ENCODE measurements at places on chromosomes 11 and 22. TPM values are rescaled to one million over a fixed set of nuclear protein-coding genes. Genes with fewer than 3 reads are reported as not detected.

CARNS1 gene
- 0.68 TPM for total RNA-seq

SCGB2A2 gene
- total RNA-seq: not detected

HORMAD2 gene
- total RNA-seq: 0.53 TPM

CD6 gene
- total RNA-seq: 308 TPM

PRG3 gene
- total RNA-seq: not detected

OR10D3 gene
- total RNA-seq: not detected

SEPTIN5 gene
- 0.71 TPM for total RNA-seq

GRCh38 chr11:110242746-110243145 is 53.7 kb downstream of the RDX start:
- peaks cover 51% of the 10 kb centered on the region for H3K36me3 ChIP-seq
- H3K27me3 ChIP-seq: no peaks in the 10 kb centered on the region
- no peak for DNase-seq
- peaks cover 4% of the 10 kb centered on the region for H3K4me1 ChIP-seq
- no peak overlapping the region for H3K27ac ChIP-seq
- H3K4me3 ChIP-seq: no peak overlapping the region

DNA sequence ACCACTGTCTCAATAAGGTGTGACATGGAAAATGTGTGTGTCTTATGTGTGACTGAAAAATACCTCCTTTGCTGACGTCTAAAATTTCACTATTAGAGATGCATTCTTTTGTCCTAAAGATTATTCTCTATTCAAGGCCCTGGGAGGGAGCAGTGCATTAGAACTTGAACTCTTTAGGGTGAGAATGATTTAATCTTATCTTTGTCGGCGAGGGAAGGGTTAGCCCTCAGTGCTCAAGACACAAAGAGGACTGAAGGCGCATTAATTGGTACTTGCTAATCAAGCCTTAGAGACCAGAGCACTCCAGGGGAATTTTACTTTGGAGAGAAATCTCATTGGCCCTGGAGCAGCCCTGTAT is 29.8 kb upstream of the PLET1 start:
- H3K4me3 ChIP-seq: peak overlapping the region; percentile 54
- H3K27me3 ChIP-seq: peaks cover 19% of the 10 kb centered on the region
- H3K36me3 ChIP-seq: peaks cover 4% of the 10 kb centered on the region
- DNase-seq: no peak
- no peak overlapping the region for H3K27ac ChIP-seq

DNA sequence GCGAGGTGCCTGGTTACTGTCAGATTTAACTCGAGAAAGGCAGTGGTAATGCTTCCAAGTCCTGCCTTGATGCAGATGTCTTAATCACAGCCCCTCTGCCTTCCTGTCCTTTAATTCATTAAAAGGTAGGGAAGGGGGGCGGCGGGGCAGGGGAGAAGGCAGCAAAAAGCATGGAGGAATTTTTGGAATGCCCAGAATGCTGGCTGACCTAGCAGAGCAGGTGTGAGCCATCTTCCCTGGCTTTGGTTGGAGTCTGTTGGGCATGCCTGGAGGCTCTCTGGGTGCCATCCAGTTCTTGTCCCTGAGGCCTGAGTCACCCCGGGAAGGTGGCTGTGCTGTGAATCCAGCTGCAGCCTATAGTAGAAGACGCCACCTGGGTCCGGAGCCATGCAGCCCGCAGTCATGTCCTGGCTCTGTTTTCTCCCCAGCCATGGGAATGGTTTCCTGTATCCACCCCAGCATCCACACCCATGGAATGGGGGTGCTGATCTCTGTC is 15.6 kb downstream of the KIAA1671 start:
- H3K27ac ChIP-seq: no peak overlapping the region

GRCh38 chr11:65243797-65244196 is 18.0 kb upstream of the POLA2 start:
- DNase-seq: no peak
- H3K4me1 ChIP-seq: no peaks in the 10 kb centered on the region
- no peak overlapping the region for H3K4me3 ChIP-seq
- H3K27me3 ChIP-seq: no peaks in the 10 kb centered on the region

DNA sequence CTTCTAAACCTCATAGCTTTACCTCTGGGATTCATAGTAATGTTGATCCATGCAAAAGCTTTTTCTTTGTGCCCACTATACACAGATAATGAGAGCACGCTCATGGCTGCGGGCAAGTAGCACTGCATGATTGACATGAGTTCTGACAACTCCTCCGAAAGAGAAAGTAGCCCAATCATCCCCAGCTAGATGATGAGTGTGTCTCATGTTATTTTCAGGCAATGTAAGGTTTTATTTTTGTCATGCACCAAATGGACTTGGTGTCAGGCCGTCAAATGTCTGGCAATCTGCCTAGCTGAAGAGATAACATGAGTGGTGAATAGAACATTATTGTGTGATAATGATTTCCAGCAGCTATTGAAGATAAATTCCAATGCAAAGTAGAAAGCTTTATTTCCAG is 662.6 kb downstream of the NTM start:
- H3K36me3 ChIP-seq: no peaks in the 10 kb centered on the region
- H3K27ac ChIP-seq: no peak overlapping the region
- H3K27me3 ChIP-seq: no peaks in the 10 kb centered on the region
- H3K4me3 ChIP-seq: no peak overlapping the region
- no peak for DNase-seq
- H3K4me1 ChIP-seq: no peaks in the 10 kb centered on the region

DNA sequence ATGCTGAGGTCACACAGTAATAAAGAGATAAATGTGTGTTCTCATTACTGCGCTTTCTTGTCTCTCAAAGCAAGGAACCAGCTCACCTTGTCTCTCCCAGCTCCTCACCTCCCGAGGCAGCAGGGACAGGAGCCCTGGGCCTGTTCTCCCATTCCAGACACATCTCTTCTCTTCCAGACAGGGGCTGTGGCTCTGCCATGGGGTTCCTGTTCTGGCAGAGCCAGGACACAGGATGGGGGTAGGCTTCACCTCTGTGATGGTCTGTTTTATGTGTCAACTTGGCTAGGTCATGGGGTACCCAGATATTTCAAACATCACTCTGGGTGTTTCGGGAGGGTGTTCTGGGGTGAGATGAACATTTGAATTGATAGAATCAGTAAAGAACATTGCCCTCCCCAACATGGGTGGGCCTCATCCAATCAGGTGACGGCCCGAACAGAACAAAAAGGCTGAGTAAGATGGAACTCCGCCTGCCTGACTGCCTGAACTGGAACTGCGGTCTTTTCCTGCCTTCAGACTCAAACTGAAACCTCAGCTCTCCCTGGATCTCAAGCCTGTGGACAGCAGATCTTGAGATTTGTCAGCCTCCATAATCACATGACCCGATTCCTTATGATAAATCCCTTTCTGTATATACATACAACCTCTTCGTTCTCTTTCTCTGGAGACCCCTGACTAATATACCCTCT is 2.0 kb upstream of the VSIG10L2 start:
- no peaks in the 10 kb centered on the region for H3K36me3 ChIP-seq
- H3K27me3 ChIP-seq: no peaks in the 10 kb centered on the region
- H3K4me3 ChIP-seq: no peak overlapping the region
- no peak overlapping the region for H3K27ac ChIP-seq
- H3K4me1 ChIP-seq: peaks cover 5% of the 10 kb centered on the region

DNA sequence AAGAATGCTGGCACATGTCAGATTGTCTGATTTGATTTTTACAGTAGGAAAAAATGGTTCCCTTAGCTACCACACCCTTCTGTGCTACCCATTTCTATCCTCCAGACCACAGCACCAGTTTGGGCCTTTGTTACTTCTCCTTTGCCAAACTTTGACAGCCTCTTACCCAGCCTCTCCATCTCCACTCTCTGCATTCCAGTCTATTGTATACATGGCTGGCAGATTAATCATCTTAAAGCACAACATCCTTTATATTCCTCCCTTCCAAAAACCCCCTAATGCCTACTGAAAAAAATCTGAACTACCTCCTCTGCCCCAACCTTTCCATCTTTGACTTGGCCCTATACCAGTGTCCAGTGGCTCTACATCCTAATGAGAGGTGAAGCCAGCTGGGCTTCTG is 10.8 kb upstream of the PANX1 start:
- H3K36me3 ChIP-seq: no peaks in the 10 kb centered on the region
- H3K27ac ChIP-seq: no peak overlapping the region

GRCh38 chr11:121762820-121763219 is 310.1 kb upstream of the SORL1-AS1 start:
- DNase-seq: no peak
- H3K36me3 ChIP-seq: no peaks in the 10 kb centered on the region
- H3K4me3 ChIP-seq: no peak overlapping the region
- H3K27ac ChIP-seq: no peak overlapping the region
- no peaks in the 10 kb centered on the region for H3K27me3 ChIP-seq

- DNase-seq: no peak
- H3K36me3 ChIP-seq: no peaks in the 10 kb centered on the region
- no peaks in the 10 kb centered on the region for H3K4me1 ChIP-seq
- H3K27me3 ChIP-seq: peaks cover 2% of the 10 kb centered on the region
Observed at GRCh38 chr11:5992604-5993251, 5.9 kb upstream of the OR52L1 start.

DNA sequence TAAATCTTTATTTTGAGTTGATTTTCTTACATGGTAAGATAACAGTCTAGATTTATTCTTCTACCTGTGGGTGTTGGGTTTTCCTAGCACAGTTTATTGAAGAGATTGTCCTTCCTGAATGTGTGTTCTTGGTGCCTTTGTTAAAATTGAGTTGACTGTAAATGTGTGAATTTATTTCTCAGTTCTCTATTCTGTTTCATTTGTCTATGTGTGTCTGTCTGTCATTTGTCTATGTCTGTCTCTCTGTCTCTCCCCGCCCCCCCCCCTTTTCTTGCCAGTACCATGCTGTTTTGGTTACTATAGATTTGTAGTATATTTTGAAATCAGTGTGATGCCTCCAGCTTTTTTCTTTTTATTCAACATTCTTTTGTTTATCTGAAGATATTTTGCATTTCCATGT is 114.7 kb upstream of the SERPIND1 start:
- no peaks in the 10 kb centered on the region for H3K36me3 ChIP-seq
- no peaks in the 10 kb centered on the region for H3K4me1 ChIP-seq
- no peak for DNase-seq

GRCh38 chr11:11841116-11841722 is 553 bp upstream of the USP47 start:
- no peak overlapping the region for H3K4me3 ChIP-seq
- H3K4me1 ChIP-seq: peaks cover 2% of the 10 kb centered on the region
- peaks cover 22% of the 10 kb centered on the region for H3K27me3 ChIP-seq
- DNase-seq: no peak
- peak overlapping the region; percentile 64 for H3K27ac ChIP-seq
- H3K36me3 ChIP-seq: peaks cover 3% of the 10 kb centered on the region

DNA sequence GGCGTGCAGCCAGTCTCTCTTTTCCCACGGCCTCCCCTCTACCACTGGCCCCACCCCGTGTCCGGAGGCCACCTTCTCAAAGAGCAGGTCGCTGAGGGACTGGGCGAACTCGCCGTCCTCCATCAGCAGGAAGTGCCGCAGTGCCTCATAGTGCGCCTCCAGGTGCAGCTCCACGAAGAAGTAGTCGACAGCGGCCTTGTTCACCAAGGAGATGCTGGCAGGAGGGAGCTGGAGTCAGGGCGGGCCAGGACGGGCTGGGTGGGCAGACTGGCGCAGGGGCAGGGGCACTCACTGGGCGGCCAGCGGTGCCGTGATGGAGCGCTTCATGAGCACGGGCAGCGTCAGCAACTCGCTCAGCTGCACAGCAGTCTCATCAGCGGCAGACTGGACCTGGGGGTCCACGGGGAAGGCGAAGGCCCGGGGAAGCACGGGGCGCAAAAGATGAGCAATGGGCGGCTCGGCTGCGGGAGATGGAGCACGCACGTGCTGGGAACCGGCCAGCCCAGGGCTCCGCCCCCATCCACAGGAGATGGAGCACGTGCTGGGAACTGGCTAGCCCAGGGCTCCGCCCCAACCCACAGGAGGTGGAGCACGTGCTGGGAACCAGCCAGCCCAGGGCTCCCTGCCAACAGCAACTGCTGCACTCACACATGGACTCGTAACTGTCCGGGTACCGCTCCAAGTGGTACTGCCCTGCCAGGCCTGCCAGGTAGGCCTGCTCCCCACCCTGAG is 18.4 kb downstream of the SELENOO start:
- no peak overlapping the region for H3K27ac ChIP-seq
- no peaks in the 10 kb centered on the region for H3K4me1 ChIP-seq
- H3K27me3 ChIP-seq: no peaks in the 10 kb centered on the region
- no peak for DNase-seq
- H3K4me3 ChIP-seq: no peak overlapping the region

- H3K27me3 ChIP-seq: peaks cover 27% of the 10 kb centered on the region
- H3K36me3 ChIP-seq: no peaks in the 10 kb centered on the region
- DNase-seq: no peak
- peaks cover 12% of the 10 kb centered on the region for H3K4me1 ChIP-seq
- no peak overlapping the region for H3K27ac ChIP-seq
Observed at GRCh38 chr11:45386972-45387371, 100.8 kb upstream of the SYT13 start.

DNA sequence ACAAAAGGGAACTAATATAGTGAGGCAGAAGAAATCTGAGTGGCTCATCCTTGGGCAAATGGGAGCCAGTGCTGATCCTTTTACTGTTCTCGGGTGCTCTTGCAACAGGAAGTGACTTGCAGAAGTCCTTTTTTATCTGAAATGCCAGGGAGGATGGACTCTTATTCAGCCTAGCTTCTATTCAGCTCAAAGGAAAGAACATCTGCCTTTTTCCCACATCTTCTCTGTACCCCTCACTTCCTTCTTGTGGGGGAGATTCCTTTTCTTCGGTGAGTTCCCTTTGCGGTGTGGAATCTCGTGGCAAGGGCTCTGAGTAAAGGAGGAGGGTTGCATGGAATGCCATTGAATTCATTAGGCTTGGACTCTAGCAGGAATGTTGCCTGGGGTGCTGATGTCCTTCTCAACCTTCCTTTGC is 76.2 kb downstream of the ZBTB16 start:
- H3K27ac ChIP-seq: no peak overlapping the region
- H3K27me3 ChIP-seq: peaks cover 17% of the 10 kb centered on the region
- no peak for DNase-seq
- H3K36me3 ChIP-seq: no peaks in the 10 kb centered on the region

- no peaks in the 10 kb centered on the region for H3K36me3 ChIP-seq
- DNase-seq: no peak
- no peaks in the 10 kb centered on the region for H3K4me1 ChIP-seq
- H3K27ac ChIP-seq: no peak overlapping the region
Observed at GRCh38 chr11:49851971-49852389, 100.2 kb upstream of the OR4C13 start.

- H3K36me3 ChIP-seq: peaks cover 3% of the 10 kb centered on the region
- DNase-seq: no peak
- H3K27me3 ChIP-seq: peaks cover 38% of the 10 kb centered on the region
- H3K4me1 ChIP-seq: peaks cover 38% of the 10 kb centered on the region
- peak overlapping the region; percentile 73 for H3K4me3 ChIP-seq
Observed at GRCh38 chr11:65787649-65788622, 1.1 kb downstream of the OVOL1 start.

GRCh38 chr11:116869610-116870009 is 32.2 kb upstream of the APOA1 start:
- DNase-seq: no peak
- H3K4me3 ChIP-seq: no peak overlapping the region
- peaks cover 3% of the 10 kb centered on the region for H3K4me1 ChIP-seq
- peaks cover 65% of the 10 kb centered on the region for H3K36me3 ChIP-seq
- H3K27ac ChIP-seq: no peak overlapping the region

GRCh38 chr11:27621405-27622161 is 78.7 kb downstream of the BDNF start:
- H3K4me1 ChIP-seq: no peaks in the 10 kb centered on the region
- DNase-seq: no peak
- no peak overlapping the region for H3K4me3 ChIP-seq
- H3K27ac ChIP-seq: no peak overlapping the region

- H3K36me3 ChIP-seq: no peaks in the 10 kb centered on the region
- H3K27ac ChIP-seq: no peak overlapping the region
- peaks cover 18% of the 10 kb centered on the region for H3K27me3 ChIP-seq
- no peak overlapping the region for H3K4me3 ChIP-seq
- peaks cover 2% of the 10 kb centered on the region for H3K4me1 ChIP-seq
Observed at GRCh38 chr11:115169251-115169650, 335.0 kb downstream of the CADM1 start.

GRCh38 chr11:109958821-109959166 is 134.4 kb upstream of the ZC3H12C start:
- peaks cover 22% of the 10 kb centered on the region for H3K4me1 ChIP-seq
- no peak overlapping the region for H3K4me3 ChIP-seq
- no peaks in the 10 kb centered on the region for H3K36me3 ChIP-seq
- DNase-seq: no peak

Measured in activated T-helper 2 cell treated with anti-CD3 and anti-CD28 coated beads, Interferon-gamma antibody, Interleukin-2, Interleukin-4, amounts not matched to agents 10 μg/mL and 5 μg/mL and 100 μg/mL, durations not matched to agents 14 hours and 24 hours and 36 hours (primary cell).